ENCODE measurements at places on chromosomes 3 and 15.

DNA sequence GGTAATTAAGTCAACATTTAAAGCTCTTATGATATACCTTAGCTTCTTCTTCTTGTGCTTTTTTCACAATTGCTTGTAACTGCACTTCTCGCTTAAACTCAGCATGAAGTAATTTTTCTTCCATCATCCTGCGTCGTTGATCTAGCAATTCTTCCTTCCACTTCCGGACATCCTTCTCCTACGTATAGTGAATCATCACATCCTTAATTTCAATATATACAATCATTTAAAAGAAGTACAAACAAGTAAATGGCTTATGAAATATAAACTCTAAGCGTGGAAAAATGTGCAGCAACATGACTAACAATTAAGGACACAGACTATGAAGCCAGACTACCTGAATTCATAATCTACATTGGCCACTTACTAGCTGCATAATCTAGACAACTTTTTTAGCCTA lies 151.4 kb downstream of the SCAPER start:
- DNase-seq: no peak

DNA sequence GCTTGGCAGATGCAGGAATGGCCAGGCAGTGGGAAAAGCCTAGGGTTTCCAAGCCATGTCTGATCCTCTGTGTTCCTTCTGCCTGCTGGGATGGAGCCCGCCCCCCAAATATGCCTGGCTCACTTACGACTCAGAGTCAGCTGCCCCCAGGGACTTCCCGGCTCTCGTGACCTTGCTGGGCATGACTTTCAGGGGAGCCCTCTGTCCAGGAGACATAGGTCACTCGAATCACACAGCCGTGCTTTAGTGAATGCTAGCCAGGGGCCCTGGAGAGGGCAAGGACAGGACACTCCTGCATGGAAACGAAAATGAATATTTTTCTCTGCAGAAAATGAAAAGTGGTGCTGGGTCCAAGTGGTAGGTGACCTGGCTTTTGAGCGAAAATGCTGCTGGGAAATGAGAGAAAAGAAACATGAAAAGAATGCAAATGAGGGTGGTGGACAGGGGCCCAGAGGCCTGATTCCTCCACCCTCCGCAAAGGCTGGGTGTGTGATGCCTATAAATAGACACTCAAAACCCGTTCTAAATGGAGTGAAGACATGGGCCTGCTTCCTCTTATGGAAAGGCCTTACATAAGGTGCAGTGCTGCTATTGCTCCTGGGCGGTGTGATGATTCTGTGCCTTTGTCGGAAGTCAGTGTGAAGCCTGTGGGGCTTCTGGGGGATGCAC lies 107.4 kb downstream of the APBA2 start:
- DNase-seq: no peak

DNA sequence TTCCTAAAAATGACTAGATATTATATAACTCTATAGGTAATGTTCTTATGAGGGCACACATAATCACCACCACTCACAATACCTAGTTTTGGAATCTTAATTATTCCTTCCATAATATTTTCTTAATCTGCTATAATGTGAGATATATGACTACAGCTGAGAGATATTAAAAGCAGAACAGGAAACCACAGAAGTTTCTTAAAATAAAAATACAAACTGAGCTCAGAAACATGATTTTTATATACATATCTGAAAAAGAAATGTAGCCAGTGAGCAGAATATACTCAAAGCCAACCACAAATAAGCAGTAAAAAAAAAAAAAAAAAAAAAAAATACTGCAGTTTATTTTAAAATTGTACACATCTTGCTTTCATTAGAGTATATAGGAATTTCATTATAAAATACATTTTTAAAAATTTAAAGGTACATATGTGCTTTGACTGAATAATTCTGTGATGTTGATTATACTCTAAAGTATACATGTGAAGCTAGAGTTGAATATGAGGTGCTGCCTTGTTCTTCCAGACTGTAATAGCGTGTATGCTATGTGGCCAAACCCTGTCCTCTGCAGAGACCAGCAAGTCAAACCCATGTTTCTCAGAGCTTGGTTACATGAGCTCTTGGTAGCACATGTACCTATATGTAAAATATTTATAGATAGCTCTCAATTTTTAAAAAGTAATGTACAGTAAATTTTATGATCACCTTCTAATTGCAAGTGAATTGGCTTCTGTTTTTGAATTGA lies 175.0 kb downstream of the UBE2E2 start:
- DNase-seq: no peak

GRCh38 chr3:43366481-43366880 lies 80.1 kb downstream of the SNRK start:
- DNase-seq: no peak

DNA sequence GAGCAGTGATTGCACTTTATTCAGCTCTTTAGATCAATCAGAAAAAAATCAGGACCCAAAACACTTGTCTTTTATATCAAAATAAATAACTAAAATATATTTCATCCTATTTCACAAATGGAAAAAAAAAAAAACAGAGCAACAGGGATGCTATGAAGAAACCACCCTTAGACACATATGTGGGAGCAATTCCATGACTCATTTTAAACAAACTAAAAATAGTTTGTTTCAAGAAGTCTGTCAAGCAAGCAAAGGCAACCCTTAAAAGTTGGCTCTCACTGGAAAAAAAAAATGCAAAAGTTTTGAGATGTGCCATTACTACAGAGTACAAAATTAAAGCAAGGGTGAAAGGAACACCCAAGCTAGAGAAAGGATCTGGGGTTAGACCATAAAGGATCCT lies 5.7 kb downstream of the ATP13A3 start:
- DNase-seq: no peak

DNA sequence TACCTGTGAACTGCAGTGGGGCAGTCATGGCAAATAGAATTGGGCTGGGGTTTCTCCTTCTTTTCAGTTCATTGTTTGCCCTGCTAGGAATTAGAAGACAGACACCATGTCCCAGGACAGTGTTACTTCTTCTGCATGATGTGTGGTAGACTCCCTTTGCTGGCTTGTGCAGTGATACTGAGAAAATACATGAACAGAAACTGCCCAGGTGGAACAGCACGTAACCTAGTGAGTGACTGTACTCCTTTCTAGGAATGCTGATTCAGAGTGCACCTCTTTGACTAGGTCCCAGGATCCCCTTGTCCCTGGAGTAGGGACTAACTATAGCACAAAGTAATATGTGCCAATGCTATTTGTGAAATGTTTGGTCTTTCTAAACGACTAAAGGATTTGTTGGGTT lies 10.7 kb upstream of the SLC22A13 start:
- DNase-seq: no peak

- DNase-seq: no peak
Observed at GRCh38 chr3:72968266-72968664, 28.3 kb upstream of the PPP4R2 start.

- DNase-seq: no peak
Observed at GRCh38 chr3:32646761-32647160, 38.2 kb upstream of the CNOT10 start.

GRCh38 chr3:40719660-40720287 lies 195.0 kb downstream of the ZNF621 start:
- no peak for DNase-seq

GRCh38 chr15:73918784-73919183 lies 7.5 kb upstream of the LOXL1 start:
- no peak for DNase-seq

DNA sequence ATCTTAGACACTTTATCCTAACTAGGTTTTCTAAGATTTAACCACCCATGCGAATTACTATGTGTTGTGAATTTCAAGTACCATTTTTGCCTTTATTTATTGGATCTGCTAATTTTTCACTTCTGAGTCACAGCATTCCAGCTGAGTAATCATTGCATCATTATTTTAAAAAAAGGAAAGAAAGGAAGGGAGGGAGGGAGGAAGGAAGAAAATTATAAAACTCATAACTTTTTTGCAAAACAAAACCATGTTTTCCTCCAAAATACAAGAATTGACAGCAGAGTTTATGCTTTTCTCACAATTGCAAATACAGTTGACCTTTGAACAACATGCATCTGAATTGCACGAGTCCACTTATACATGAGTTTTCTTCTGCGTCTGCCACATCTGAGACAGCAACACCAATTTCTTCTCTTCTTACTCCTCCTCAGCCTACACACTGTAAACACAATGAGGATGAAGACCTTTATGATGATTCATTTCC lies 651.4 kb upstream of the NECTIN3 start:
- DNase-seq: no peak

GRCh38 chr3:88180398-88180999 lies 30.7 kb downstream of the C3orf38 start:
- no peak for DNase-seq

GRCh38 chr3:149224736-149225594 lies 3.3 kb upstream of the CP start:
- DNase-seq: peak; percentile 70

GRCh38 chr15:85691350-85692240 lies 103.1 kb downstream of the KLHL25 start:
- no peak for DNase-seq

DNA sequence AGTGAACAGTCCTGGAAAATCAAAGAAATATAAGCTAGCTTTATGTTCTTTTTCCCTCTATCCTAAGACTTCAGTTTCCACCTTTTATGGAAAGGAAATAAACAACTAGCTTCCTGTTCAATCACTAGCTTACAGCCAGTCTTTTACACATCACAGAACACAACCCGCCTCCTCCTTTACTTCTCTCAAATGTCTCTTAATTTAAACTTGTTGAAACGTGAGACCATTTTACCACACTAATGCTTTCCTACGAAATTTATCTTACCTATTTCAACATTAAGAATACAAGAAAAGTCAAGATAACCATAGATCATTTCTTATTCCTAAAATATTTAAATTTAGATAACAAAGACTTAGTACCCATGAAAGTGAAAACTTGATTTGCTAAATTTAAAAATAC lies 6.2 kb downstream of the PRTG start:
- no peak for DNase-seq

DNA sequence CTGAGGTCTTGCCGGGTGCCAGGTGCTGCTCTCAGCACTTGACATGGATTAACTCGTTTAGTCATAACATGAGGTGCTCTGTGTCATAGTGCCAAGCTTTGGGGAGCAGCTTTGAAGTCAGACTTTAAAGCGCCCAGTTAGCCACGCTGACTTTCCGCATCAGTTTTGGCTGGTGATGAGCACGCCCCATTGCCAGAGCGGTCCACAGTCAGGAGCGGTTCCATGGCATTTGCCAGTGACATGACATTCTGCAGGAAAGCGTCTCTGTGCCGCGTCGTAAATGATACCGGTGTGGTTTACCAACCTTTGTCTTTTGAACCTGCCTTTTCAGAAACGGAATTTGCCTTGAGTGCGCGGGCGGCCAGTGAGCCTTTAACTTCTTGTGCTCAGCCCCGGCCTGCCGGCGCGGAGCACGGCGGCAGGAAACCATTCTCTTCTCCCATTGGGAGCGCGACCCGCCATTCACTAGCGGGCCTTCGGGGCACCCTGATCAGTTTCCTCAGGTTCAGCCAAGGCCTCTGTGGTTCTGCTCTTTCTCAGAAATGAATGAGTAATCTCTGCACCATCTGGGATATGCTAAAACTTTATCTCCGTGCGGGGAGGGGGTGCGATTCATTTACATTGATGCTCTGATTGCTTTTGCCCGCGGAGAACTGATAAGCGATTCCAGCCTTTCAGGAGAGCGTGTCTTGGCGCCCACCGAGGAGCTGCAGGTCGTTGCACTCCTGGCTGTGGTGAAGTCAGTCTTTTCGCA lies 1.7 kb upstream of the SLC2A2 start:
- DNase-seq: peak; percentile 90
